NAMALWA (cell line): ENCODE measurements at places on chromosomes 2 and 18.

DNA sequence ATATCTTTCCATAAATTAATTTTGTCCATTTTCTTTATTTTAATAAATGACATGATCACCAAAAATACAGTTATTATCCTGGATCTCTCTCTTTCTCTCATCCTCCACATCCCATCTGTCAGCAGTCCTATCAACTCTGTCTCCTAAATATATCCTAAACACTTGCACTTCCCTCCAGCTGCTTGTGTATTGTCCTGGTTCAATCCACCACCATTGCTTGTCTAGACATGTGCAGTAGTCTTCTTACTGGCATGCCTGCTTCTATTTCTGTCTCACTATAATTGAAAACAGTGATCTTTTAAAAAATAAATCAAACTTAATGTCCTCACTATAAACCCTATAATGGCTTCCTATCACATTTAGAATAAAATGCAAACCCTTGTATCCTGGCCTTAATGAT is 2168.6 kb upstream of the PIK3C3 start:
- DNase-seq, result no peak

DNA sequence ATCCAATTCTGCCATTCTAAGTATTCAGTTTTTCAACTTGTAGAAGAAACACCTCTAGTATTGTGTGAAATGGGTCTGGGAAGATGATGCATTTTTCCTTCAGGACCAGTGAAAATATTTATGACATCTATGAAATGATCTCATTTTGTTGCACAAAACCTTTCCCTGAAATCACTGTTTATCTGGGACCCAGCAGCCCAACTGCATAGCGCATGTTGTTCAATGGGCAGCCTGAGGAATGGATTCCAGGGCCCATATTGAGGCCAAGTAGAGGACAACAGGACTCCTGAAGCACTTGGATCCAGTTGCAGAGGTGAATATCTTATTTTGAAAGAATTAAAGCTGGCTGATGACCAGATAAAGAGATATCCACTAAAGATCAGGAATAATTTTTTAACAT is 7.3 kb downstream of the RBMS1 start:
- no peak for DNase-seq

GRCh38 chr2:68505603-68506159 is 38.3 kb downstream of the APLF start:
- DNase-seq, result no peak

DNA sequence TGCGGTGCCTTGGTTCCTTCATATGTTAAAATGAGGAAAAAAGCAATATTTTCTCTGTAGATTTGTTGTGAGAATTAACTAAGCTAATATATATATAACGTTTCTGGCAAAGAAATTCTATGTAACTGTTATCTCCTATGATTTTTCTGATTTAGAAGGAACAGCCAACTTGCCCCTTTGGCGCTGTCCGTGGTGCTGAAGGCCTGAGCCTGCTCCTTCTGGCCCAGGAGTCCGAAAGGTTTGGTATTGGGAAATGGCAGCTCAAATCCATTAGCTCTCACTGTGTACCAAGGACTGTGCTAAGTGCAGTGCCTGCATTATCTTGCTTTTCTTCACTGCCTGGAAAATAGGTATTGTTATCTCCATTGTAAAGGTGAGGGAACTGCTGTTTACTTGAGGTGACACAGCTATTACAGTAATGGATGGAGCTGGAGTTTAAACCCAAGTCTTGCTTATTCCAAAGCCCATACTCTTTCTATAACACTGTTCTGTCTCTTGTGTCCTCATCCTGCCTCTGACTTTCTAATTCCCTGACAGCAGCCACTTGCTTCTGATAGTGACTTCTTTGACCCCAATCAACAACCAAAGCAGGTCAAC is 52.2 kb downstream of the C1QL2 start:
- DNase-seq, result peak; percentile 42
